Activated T-helper 17 cell treated with anti-CD3 and anti-CD28 coated beads, Interleukin-2, amount 50 U/mL, for 72 hours (primary cell): ENCODE measurements at places on chromosomes 13 and 19. TPM values are rescaled to one million over a fixed set of nuclear protein-coding genes. Genes with fewer than 3 reads are reported as not detected.

FCAR gene
- not detected for total RNA-seq

DNA sequence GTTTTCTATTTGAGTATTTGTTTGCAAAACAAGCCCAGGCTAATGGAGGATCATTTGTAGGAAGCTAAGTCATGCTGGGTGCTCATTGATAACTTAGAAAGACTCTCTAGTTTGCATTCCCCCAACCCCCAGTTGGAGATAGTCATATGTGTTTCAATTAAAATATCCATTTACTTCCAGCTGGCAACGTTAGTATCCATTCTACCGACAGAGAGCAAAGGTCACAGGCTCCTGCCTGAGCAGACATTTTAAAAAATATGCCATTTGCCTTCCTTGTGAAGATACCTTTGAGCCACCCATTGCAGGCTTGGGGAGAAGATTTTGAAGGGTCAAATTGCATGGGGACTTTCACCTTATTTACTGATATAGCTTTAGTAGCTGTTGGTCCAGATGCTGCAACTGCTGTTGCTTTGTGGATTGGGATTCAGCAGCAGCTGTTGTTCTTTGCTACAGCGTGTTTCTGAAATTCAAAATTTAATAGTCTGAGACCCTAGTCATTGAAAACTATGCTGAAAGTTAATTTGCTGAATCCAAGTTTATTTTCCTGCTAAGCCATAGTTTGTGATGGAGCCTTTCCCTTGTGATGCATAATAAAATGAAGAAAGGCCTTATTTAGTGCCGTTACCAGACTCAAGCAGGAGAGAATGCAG lies 335.1 kb downstream of the GPC6 start:
- ATAC-seq: no peak

DNA sequence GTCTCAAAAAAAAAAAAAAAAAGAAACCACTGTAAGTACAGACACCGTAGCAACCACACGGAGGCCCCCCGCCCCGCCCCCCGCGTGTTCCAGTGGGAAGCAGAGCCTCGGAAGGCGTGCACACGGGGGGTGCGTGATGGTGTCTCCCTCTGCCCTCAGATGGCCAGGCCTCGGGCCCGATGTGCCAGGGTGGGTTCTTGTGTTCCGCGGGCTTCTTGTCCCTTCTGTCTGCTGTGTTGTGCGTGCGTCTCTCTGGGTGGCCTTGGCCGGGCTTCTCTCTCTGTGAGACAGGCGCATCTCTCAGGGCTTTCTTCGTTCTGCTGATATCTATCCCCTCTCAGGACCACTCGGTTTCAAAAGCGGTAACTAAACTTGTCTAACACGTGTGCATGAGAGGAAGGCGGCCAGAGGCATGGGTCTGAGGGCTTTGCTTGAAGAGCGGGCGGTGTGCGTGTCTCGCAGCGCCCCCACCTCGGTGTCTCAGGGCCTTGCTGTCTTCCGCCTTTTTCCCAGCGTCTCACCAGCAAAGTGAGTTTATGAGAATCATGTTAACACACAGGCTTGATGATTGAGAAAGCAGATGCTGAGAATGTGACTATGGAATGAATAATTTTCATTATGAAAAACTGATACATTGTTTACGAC lies 12.6 kb downstream of the ATP11A start:
- no peak for ATAC-seq

DNA sequence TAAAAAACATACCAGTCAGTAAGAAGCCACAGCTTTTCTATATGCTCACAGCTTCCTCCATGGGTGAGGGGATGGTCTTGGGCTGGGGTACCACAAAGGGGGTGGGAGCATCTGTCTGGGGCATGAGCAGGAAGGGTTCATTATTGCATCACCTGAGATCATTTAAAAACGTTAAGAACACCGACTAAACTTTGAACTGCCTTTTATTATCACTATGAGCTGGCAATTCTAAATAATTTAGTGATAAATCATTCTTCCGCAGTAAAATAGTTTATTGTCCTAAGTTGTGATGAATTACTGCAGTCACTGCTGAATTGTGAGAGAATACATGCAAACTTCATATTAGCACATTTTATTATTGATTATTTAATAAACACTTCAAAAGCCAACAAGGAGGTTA lies 71.6 kb downstream of the KL start:
- no peak for ATAC-seq

DNA sequence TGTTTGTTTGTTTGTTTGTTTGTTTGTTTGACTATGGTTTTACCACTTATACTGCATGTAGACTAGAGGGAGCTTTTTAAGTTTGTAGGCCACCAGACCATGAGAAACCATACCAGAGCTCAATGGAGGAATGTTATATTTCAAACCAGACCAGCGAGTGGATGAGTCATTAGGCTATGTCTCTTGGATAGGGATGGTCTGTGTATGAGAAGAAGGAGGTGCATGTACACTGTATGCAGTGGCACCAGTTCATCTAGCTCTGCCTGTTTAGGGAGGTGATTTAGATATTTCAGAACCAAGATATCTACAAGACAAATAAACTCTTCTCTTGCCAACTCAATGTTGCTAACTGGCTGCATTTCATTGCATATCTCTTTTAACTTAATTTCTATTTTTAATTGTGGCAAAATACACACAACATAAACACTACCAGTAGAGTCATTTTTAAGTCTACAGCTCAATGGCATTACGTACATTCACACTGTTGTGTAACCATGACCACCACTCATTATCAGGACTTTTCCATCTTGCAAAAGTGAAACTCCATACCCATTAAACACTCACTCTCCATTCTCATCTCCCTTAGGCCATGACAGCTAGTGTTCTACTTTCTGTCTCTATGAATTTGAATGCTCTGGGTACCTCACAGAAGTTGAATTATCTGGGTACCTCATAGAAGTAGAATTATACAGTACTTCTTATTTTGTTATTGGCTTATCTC lies 29.2 kb downstream of the SYDE1 start:
- ATAC-seq: peak; percentile 70

DNA sequence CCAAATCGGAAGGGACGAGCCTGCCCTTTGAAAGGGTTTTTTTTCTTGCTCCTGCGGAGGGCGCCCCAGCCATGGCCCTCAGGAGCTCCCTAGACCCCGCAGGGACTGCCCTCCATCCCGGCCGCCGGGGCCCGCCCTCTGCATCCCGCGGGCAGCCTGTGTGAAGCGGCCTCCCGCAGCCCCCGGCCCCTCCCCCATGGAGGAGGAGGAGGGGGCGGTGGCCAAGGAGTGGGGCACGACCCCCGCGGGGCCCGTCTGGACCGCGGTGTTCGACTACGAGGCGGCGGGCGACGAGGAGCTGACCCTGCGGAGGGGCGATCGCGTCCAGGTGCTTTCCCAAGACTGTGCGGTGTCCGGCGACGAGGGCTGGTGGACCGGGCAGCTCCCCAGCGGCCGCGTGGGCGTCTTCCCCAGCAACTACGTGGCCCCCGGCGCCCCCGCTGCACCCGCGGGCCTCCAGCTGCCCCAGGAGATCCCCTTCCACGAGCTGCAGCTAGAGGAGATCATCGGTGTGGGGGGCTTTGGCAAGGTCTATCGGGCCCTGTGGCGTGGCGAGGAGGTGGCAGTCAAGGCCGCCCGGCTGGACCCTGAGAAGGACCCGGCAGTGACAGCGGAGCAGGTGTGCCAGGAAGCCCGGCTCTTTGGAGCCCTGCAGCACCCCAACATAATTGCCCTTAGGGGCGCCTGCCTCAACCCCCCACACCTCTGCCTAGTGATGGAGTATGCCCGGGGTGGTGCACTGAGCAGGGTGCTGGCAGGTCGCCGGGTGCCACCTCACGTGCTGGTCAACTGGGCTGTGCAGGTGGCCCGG lies 815 bp downstream of the MAP3K10 start:
- peak; percentile 8 for ATAC-seq

SIGLEC5 gene
- not detected for total RNA-seq

- no peak for ATAC-seq
Measured at GRCh38 chr19:791007-791566, 6.2 kb upstream of the PTBP1 start.

GRCh38 chr13:42612021-42612765 lies 38.2 kb downstream of the TNFSF11 start:
- ATAC-seq: no peak

- ATAC-seq: peak; percentile 98
Measured at GRCh38 chr13:39688699-39689405, 33.4 kb downstream of the COG6 start.

- ATAC-seq: peak; percentile 88
Measured at GRCh38 chr19:1076951-1077350, 10.0 kb downstream of the ARHGAP45 start.

DNA sequence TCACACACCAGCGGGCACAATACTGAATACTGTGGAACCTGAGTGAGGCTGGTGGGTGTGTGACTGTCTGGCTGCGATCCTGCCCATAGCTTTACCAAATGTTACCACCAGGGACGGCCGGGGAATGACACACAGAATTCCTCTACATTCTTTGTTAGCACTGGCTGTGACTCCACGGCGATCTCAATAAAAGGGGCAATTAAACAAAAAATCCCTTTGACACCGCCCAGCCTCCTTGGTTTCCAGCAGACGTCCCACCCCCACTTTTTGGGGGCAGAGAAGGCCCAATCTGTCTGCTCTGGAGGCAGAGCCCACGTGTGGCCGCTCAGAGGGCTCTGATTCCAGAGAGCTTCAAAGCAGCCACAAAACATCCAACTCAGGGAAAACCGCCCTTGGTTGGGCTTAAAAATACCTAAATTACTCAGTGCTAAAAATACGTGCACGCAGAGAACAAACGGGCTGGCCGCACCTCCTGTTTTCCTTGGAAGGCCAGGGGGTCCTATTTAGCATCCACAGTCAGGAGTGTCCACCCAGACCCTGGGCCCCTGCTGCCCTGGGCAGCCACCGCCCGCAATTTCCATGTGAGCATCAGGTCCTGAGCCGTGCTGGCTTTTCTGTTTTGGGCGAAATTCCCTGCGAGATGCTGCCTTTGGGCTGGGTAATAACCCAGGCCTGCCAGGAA lies 47.8 kb downstream of the GADD45B start:
- ATAC-seq: no peak

PROZ gene
- total RNA-seq: 4.3 TPM

DNA sequence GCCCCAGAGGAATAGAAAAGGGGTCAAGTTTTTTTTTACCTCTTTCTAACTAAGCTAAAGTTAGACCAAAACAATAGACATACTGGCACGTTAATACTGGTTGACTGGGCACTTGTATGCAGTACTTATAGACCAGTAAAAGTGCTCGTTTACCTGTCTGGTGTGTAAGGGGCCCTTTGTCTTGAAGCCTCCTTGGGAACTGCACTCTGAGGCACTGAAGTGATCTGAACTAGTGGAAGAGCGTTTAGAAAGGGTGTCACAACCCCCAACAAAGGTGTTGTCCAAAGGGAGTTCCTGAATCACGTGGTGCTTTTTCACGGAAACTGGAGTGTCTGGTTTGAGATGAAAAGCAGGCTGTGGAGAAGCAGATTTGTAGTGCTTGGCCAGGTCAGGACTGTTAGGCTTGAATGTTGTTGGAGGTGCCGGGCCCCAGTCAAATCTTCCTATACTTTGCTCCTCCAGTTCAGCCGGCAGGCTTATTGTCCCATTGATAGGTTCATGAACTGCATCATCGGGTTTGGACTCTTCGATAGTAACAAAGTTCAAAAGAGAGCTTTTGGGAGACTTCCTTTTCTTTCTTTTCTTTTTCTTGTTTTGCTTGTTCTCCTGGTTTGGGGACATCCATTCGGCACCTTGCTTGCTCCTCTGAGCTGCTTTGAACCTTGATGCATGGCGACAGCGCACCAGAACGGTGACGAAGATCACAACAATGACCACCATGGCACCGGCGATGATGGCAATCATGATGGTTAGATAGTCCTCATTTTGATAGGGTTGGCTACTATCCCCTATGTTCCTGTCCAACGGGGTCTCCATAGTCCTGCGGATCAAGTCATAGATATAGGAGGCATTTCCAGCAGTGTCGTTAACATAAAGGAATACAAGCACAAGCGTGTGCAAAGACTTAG lies 4.6 kb downstream of the PCDH9 start:
- no peak for ATAC-seq

SERPINE3 gene
- total RNA-seq: not detected

DNA sequence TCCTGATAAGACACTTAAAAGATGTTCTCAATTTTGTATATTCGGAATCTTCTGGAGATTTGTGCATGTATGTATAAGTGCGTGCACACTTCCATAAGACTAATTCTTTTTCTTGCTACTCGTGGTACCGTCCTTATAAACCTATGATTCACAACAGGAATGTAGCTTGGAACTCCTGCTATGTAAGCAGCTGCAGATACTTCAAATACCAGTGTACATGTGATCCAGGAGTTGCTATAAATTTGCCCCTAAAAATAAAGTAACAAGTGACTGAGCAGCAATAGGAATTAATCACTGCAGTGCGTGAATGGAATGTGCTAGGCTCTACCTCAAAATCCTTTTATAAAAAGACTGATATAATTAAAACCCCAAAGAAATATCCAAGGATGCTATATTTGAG lies 214.9 kb downstream of the KLF5 start:
- no peak for ATAC-seq

DAZAP1 gene
- 271 TPM for total RNA-seq

KIRREL2 gene
- 1.4 TPM for total RNA-seq

DNA sequence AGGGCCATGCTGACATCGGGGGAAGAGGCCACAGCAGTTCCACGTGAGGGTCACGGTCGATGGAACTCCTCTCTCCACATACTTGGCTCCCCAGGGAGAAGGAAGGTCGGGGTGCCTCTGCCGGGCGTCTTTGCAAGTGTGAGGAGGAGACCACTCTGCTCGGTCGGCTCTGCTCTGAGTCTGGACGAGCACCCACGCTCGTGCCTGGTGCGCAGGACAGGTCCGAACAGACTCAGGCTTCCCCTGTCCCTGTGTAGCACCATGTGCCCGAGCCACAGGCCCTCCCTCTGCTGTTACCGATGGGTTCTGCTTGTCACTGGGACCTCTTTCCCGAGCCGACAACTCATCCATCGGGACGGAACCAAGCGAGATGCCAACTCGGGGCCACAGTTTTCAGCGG lies 35.1 kb downstream of the TMEM255B start:
- ATAC-seq: no peak

DNA sequence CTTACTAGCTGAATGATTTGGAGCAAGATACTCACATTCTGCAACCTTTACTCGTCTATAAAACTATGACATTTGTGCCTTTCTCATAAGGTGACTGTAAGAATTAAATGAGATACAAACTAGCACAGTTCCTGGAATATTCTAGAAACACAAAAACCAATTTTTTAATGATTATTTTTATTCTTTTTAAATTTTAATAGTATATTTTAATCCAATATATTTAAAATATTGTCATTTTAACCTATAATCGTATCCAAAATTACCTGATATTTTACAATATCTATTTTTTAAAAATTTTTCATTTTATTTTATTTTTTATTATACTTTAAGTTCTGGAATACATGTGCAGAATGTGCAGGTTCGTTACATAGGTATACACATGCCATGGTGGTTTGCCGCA lies 238.1 kb downstream of the OLFM4 start:
- ATAC-seq: no peak

DNA sequence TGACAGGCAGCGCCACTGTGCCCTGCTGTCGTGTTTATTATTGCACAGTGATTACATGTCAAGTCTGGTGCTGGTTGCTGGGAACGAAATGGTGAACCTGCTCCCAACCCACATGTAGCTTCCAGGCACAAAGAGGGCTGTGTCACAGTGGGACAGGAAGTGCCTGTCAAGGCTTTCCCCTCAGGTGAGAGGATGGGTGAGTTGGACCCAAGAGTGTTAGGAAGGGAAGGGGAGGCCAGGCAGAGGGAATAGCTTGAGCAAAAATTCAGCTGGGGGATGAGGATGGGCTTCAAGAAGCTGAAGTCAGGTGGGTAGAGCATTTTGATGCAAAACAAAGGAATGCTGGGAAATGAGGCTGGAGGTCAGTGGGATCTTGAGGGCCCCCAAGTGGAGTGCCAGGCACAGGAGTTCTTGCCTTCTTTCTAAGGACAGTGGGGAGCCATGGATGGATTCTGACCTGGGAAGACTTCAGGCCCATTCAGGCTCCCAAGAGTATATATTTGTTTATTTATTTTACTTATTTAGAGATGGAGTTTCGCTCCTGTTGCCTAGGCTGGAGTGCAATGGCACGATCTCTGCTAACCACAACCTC lies 8.5 kb upstream of the QTRT1 start:
- no peak for ATAC-seq
